ENCODE measurements at places on chromosomes 2 and 18. TPM values are rescaled to one million over a fixed set of nuclear protein-coding genes. Genes with fewer than 3 reads are reported as not detected.

The HDLBP gene
- total RNA-seq, result 484 TPM

DNA sequence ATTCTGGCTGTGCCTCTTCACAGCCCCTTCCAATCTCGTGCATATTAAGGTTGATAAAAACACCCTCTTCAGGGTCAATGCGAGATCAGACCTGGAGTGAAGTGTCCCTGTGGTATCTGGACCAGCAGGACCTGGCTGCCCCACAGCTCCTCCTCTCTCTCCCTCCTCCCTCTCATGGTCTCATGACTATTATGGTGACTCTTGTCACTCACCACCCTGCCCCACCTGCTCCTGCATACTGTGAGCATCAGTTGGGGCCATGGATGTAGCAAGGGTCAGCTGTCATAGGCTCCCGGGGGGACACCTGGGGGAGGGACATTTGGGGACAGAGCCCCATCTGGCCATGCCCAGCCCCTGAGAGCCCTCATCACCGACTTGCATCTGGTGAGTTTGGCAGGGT, 50.2 kb downstream of the ODC1 start:
- H3K36me3 ChIP-seq, result no peaks in the 10 kb centered on the region
- no peak for DNase-seq
- H3K4me3 ChIP-seq, result no peak overlapping the region
- H3K27ac ChIP-seq, result peak overlapping the region; percentile 42
- peaks cover 4% of the 10 kb centered on the region for H3K4me1 ChIP-seq
- H3K27me3 ChIP-seq, result no peaks in the 10 kb centered on the region

GRCh38 chr2:39156107-39156506, 35.3 kb upstream of the SOS1 start:
- DNase-seq, result no peak
- no peaks in the 10 kb centered on the region for H3K36me3 ChIP-seq
- H3K27me3 ChIP-seq, result no peaks in the 10 kb centered on the region
- H3K27ac ChIP-seq, result no peak overlapping the region

- no peak overlapping the region for H3K27ac ChIP-seq
- H3K36me3 ChIP-seq, result no peaks in the 10 kb centered on the region
- H3K4me1 ChIP-seq, result no peaks in the 10 kb centered on the region
- no peak overlapping the region for H3K4me3 ChIP-seq
- DNase-seq, result no peak
Measured at GRCh38 chr2:45582522-45582921, 28.5 kb downstream of the SRBD1 start.

GRCh38 chr2:8133913-8134472, 547.9 kb upstream of the ID2 start:
- no peak for DNase-seq
- no peak overlapping the region for H3K4me3 ChIP-seq
- peak overlapping the region; percentile 71 for H3K27ac ChIP-seq
- no peaks in the 10 kb centered on the region for H3K36me3 ChIP-seq
- H3K27me3 ChIP-seq, result no peaks in the 10 kb centered on the region

- H3K4me3 ChIP-seq, result no peak overlapping the region
- DNase-seq, result no peak
Measured at GRCh38 chr2:154331784-154332183, 366.7 kb upstream of the KCNJ3 start.

- no peaks in the 10 kb centered on the region for H3K27me3 ChIP-seq
- no peak overlapping the region for H3K27ac ChIP-seq
- no peaks in the 10 kb centered on the region for H3K36me3 ChIP-seq
- H3K4me1 ChIP-seq, result no peaks in the 10 kb centered on the region
- DNase-seq, result no peak
Measured at GRCh38 chr18:41484069-41484468, 471.0 kb upstream of the PIK3C3 start.

- no peak for DNase-seq
- H3K36me3 ChIP-seq, result no peaks in the 10 kb centered on the region
- no peak overlapping the region for H3K27ac ChIP-seq
- no peaks in the 10 kb centered on the region for H3K27me3 ChIP-seq
- no peaks in the 10 kb centered on the region for H3K4me1 ChIP-seq
Measured at GRCh38 chr18:21361307-21361880, 119.4 kb downstream of the GREB1L start.

GRCh38 chr2:112614201-112614840, 29.9 kb downstream of the CHCHD5 start:
- no peak overlapping the region for H3K27ac ChIP-seq
- no peaks in the 10 kb centered on the region for H3K4me1 ChIP-seq
- no peak overlapping the region for H3K4me3 ChIP-seq
- H3K27me3 ChIP-seq, result no peaks in the 10 kb centered on the region
- H3K36me3 ChIP-seq, result no peaks in the 10 kb centered on the region

The TSN gene
- 93.8 TPM for total RNA-seq
